ENCODE measurements at places on chromosomes 3 and 15. TPM values are rescaled to one million over a fixed set of nuclear protein-coding genes. Genes with fewer than 3 reads are reported as not detected.
A peak's percentile ranks its signal among the peaks of the same experiment; 100 is the strongest.

- no peak for DNase-seq
Observed at GRCh38 chr3:126264381-126264780, 84.0 kb upstream of the ALDH1L1 start.

DNA sequence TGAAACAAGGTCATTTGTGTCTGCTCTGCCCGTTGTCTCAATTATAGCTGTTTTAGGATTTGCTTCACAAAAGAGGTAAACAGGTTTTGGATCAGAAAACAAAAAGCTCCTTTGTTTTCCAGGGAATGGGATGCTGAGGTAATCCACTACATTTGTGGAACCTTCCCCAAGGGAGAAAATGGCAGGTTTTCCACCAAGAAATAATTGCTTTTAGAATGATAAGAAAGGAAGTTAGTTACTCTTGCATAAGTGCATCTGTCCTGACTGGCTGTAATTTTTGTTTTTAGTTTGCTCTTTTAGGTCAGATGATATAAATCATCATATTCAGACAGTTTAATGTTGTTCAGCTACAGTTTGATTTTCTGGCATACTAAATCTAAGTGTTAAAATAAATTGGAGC lies 198.5 kb upstream of the COL8A1 start:
- no peak for DNase-seq

Gene CCDC54
- not detected for total RNA-seq

Gene NTRK3
- 0.38 TPM for total RNA-seq

DNA sequence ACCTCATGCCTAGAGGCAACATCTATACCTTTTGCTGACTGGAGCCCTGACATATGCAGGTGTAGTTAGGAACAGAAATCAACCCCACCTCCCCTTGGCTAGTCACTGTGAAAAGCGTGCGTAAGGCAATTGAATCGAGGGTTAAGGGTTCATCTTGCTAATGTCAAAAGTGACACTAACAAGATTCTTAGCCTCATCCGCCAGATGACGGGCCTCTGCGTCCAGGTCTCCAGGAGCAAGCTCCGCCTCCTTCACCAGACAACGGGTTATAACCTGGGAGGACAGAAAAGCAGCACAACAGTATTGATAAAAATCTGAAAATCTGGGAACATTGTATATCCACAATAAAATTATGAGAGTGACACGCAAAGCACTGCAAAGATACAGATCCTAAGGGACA lies 4.7 kb downstream of the SELENOS start:
- DNase-seq: no peak

- DNase-seq: no peak
Observed at GRCh38 chr15:72599855-72600464, 54.5 kb upstream of the GOLGA6B start.

DNA sequence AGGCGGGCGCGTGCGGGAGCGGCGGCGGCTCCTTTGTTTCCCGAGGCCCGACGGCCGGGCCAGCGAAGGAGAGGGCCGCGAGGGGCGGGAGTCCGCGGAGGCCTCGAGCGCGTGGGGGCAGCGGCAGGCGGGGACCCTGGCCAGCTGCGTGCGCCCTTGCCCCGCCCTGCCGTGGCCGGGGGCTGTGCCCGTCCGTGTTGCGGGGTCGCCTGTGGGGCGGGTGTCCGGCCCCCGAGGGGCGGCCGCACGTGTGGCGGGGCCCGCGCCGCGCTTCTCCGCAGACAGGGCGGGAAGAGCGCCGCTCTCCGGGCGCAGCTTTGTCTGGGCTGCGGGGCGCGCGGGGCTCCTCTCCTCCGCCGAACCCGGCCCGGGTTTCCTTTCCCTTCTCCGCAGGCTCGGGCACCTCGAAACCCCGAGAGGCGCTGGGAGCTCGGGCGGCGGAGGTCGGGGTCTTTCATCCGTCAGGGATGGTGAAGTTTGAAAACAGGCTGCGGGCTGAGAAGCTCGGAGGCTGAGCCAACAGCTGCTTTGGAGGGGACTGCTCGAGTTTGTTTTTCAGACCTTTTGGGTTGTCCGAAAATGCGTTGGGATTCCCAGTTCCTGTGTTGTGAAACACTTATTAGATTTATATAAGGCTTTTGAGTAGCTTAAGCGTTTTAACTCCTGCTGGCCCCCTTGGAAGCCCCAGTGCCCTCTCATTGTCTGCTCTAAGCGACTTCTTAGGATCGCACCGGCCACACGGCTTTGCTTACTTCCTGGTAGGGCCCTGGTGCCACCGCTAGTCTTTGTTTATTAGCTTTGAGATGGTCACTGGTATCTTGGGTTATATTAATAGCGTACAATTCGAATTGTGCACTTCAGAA lies 817 bp downstream of the USP3 start:
- DNase-seq: peak; percentile 66

Gene RLBP1
- total RNA-seq: not detected

Gene LIPC
- 202 TPM for total RNA-seq

GRCh38 chr15:58770519-58770856 lies 614 bp upstream of the MINDY2 start:
- no peak for DNase-seq

DNA sequence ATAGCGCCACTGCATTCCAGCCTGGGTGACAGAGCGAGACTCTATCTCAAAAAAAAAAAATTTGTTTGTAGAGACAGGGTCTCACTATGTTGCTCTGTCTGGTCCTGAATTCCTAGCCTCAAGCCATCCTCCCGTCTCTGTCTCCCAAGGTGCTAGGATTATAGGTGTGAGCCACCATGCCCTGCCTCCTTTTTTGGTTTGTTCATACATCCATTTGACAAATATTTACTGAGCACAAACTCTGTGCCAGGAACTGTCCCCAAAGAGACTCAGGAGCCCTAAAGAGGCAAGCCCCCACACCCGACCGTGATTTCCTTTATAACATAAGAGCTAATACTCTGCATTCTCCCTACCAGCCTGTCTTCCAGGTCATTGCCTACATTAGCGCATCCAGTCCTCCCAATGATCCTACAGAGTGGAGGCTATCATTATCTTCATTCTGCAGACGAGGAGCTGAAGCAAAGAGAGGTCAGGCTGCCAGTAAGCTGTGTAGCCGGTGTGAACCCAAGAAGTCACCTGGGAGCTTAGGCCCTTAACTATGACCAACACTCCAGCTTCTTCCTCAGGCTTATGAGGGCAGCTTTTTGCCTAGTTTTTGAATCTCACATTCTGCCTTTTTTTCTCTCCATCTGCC lies 6.3 kb upstream of the PXK start:
- no peak for DNase-seq

Gene WWTR1
- 13.2 TPM for total RNA-seq

- no peak for DNase-seq
Observed at GRCh38 chr3:170233530-170233929, 11.3 kb downstream of the PRKCI start.

- DNase-seq: no peak
Observed at GRCh38 chr3:130345487-130346079, at the start of gene COL6A5. Gene COL6A5 (plus strand): TSS chr3:130345672. CDS start chr3:130373639, 27,967 bp downstream.

Gene UCN2
- not detected for total RNA-seq

Gene ABCF3
- total RNA-seq: 53.8 TPM

- no peak for DNase-seq
Observed at GRCh38 chr15:34240537-34240936, 15.7 kb downstream of the EMC4 start.

- DNase-seq: no peak
Observed at GRCh38 chr3:21795921-21796320, 44.9 kb upstream of the ZNF385D start.

- no peak for DNase-seq
Observed at GRCh38 chr3:57699591-57699990, 6.7 kb upstream of the DENND6A start.

Gene ADAMTSL3
- total RNA-seq: 17.8 TPM

Gene GPR62
- total RNA-seq: not detected

GRCh38 chr15:44427756-44428724 lies 611 bp downstream of the CTDSPL2 start:
- no peak for DNase-seq

Gene SCN11A
- total RNA-seq: 0.15 TPM

GRCh38 chr3:63753567-63753966 lies 65.5 kb upstream of the C3orf49 start:
- no peak for DNase-seq

DNA sequence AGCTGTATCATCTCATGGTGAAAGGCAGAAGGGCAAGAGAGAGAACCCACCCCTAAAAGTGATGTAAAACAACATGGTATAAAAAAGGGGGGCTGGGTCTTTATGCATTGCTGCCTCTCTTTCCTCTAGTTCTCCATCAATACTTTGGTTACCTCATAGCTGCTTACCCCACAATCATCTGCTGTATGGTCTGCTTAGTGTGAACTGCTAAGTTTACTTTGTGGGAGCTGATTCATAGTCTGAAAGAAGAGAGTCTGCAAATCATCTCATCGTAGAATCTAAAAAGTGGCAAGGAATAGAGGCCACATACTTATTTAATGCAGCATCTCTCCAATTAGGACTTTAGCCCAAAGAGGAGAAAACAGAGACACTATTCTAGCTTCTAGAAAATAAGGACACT lies 546.8 kb downstream of the GBE1 start:
- DNase-seq: no peak

DNA sequence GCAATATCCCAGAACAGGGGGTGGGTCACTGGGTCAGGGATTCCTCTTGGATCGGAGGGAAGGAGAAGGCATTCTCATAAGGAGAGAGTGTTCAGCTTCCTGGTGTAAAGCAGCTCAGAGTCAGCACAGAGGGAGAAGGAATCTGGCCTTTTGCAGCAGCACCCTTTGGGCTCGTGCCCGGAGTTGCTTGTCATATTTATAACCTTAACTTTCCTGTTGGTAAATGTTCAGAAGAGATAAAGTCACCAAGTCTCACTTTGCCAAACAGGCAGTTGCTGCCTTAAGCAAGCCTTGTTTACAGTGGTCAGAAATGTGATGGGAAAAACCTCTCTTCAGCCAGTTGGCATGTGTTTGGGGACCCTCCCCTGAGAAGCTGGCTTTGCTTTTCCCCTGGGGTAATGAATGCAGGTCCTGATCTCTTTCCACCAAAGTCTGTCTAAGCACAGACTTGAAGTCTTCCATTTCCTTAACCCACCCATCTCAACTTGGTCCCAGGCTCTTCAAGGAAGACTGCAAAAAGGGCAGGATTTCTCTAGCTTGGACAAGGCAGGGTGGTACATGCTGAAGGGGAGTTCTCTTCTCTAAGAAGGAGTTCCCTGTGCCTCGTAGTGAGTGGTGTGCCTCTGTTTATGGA lies 206.9 kb upstream of the BHLHE40 start:
- DNase-seq: no peak

DNA sequence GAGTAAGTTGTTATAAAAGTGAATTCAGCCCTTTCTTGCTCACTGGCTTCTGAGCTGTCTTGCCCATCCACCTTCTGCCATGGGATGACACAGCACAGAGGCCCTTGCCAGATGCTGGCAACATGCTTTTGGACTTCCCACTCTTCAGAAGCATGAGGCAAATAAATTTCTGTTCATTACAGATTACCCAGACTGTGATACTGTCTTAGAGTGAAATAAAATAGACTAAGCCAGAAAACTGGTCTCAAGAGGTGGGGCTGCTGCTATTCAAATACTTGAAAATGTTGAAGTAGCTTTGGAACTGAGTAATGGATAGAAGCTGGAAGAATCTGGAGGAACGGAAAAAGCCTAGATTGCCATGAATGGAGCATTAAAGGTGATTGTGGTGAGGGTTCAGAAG lies 170.4 kb downstream of the ZMAT3 start:
- no peak for DNase-seq

- DNase-seq: no peak
Observed at GRCh38 chr3:46356909-46357308, 3.0 kb downstream of the CCR2 start.

DNA sequence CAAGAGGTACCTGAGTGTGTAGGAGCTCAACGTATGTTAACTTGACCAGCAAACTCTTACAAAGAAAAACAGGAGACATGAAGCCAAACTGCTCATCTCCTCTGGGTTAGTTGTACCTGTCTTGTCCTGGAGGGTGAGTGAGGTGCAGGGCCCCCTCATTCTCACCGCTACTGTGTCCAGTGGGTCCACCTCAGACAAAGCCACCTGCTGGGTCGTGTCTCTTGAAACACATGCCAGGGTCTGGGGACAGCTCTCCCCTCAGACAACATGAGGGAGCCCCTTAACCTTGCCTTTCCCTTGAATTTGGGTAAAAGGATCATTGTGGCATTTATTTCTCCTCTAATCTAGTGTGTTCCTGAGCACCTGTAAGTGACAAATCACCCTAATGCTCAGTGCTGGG lies 185.6 kb downstream of the TLE3 start:
- no peak for DNase-seq

Gene CFAP100
- total RNA-seq: not detected

DNA sequence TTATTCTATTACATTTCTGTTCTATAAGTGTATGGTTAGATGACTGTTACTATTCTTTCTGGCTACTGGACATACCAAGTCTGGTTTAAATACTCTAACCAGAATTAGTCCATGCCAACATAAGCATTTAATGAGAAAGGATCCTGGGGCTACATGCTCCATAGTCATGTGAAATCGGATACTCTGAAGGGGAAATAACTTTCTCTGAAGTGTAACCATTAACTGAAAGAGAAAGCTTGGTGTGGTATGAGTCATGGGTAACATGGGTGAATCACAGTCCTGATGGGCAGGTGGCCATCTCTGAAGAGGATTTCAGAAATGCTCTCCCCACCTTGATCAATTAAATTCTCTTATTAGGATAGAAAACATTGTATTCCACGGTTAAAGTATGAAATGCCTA lies 69.4 kb downstream of the FHIT start:
- DNase-seq: no peak

DNA sequence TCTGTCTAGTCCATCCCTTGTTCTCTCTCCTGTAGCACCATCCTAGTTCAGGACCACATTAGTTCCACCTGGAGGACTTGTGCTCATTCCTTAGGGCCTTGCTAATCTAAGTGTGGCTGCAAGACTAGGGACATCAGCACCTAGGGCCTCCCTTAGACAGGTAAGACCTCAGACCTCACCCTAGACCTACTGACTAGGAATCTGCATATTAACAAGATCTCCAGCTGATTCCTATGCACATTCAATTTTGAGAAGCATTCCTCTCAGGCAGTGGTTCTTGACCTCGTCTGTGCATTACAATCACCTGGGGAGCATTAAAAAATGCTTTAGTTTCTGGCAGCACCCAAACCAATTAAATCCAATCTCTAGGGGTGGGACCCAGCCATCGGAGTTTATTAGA lies 238.4 kb upstream of the RGMA start:
- no peak for DNase-seq

GRCh38 chr15:52749258-52749657 lies 40.9 kb downstream of the ONECUT1 start:
- DNase-seq: no peak

Gene C3orf33
- 0.70 TPM for total RNA-seq

DNA sequence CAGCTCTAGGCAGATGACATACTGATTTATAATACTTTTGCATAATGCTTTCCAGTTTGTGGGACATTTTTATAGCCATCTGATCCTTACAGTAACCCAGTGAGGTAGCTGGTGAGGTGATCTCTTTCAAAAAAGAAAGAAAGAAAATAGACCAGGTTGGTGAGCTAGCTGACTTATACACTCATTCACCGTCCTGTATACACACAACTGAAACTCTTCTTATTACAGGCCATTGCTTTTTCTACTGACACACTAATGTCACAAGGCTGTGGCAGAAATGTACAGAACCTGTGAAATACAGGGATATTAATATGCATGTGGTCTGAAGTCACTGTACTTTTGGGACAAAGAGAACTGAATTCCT lies 150.2 kb upstream of the BHLHE40 start:
- DNase-seq: no peak

Measured in left lobe of liver (tissue), 2 donors.